ENCODE measurements at places on chromosomes 2 and 18. TPM values are rescaled to one million over a fixed set of nuclear protein-coding genes. Genes with fewer than 3 reads are reported as not detected.
A peak's percentile ranks its signal among the peaks of the same experiment; 100 is the strongest.

DNA sequence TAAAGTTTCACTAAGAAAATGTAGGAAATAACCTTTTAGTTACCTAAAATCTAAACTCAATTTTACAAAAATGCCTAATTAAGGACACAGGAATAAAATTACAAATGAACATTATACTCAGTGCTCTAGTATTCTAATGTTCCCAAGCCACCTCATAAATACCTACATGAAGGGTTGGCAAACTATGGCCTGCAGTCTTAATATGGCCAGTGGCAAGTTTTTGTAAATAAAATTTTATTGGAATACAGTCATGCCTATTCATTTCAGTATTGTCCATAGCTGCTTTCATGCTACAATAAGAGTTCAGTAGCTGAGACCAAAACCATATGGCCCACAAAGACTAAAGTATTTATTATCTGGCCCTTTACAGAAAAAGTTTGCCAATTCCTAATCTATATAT lies 53.8 kb downstream of the SS18 start:
- DNase-seq: no peak

- DNase-seq: peak; percentile 25
These were observed 13.2 kb downstream of the ASB18 start for GRCh38 chr2:236250909-236251579.

DNA sequence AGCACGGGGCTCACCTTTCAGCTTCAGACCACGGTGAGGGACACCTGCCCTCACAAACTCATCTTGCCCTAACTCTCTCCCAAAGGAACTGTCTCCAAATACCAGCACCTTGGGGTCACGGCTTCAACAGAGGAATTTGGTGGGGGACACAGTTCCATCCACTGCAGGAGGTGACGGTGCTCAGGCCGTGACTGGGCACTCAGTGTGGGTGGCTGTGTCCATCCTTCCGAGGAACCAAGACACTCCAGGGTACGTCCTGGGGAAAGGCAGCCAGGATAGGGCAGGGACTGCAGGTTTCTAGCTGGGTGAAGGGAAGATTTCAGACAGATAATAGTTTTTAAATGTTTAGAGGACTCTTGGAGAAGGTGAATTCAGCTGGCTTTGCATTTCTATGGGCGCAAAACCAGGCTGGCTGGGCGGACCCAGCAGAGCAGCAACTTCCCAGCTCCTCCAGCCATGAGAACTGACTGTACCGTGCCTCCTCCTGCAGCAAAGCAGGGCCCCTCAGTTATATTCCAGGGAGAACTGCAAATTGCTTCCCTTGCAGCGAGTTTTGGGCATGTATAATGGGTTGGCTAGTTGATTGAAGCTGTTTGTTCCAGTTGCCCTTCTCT lies 23.9 kb upstream of the ALLC start:
- DNase-seq: no peak

- DNase-seq: no peak
These were observed 27.6 kb upstream of the RMDN2 start for GRCh38 chr2:37897511-37897910.

GRCh38 chr2:241225983-241226382 lies 37.5 kb downstream of the ANO7 start:
- DNase-seq: no peak

GRCh38 chr18:31057051-31057450 lies 14.5 kb upstream of the DSC3 start:
- DNase-seq: no peak

- no peak for DNase-seq
These were observed 308.5 kb downstream of the KCNS3 start for GRCh38 chr2:18186816-18187613.

GRCh38 chr2:57711991-57712390 lies 334.6 kb upstream of the VRK2 start:
- DNase-seq: no peak

Gene TUBA3D
- total RNA-seq: 15.9 TPM
